ENCODE measurements at places on chromosomes 11 and 22.

DNA sequence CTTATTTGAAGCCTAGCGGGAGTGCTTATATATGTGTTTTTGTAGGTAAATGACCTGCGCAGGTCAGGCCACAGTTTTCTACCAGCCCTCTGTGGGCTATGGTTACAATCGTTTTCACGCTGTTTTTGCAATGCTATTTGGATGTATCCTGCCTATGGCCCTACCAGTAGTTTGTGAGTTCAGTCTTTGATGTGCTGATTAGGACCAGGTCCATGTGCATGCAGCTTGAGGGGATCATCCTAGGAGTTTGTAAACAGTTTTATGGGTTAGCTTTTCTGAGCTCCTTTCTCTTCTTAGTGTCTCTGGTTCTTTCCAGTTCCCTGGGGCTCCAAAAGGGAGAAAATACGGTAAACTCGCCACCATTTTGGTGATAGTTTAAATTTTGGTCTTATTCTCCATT is 142.5 kb downstream of the LDLRAD3 start:
- no peak for DNase-seq

GRCh38 chr11:33448461-33449130 is 191.4 kb downstream of the HIPK3 start:
- DNase-seq = no peak

DNA sequence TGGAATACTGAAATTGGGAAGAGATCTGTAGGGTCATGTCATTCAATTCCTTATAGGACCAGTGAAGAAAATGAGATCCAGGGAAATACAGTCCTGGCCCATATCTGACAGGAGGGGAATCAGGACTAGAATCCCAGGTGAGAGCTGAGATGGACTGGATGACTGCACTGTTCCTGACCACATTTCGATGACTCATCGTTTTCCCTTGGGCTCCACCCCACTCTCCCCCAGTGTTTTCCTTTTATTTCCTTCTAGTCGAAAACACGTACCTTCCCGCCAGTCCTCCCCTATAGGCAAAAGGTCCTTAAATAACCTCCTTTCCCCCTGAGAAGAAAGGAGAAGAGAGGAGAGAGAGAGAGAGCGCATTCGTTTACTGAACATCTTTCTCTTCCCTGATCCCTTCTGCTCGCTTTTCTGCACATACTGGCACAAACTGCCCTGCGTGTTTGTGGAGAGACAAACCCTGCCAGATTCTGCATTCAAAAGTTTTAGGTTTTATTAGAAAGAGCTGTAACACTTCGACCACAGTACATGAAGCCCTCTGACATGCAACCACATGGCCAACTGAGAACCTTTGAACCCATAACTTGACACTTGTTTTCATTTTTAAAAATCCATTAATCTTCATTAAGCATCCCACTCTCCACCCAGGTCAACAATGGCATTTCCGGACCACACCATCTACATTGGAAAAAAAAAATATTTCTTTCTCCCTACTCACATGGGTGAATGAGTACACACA is 565.7 kb downstream of the METTL15 start:
- DNase-seq = no peak

GRCh38 chr11:117197516-117198456 is 1.4 kb upstream of the TAGLN start:
- DNase-seq = no peak

- no peak for DNase-seq
Observed at GRCh38 chr11:114272311-114272710, 23.9 kb upstream of the NNMT start.

DNA sequence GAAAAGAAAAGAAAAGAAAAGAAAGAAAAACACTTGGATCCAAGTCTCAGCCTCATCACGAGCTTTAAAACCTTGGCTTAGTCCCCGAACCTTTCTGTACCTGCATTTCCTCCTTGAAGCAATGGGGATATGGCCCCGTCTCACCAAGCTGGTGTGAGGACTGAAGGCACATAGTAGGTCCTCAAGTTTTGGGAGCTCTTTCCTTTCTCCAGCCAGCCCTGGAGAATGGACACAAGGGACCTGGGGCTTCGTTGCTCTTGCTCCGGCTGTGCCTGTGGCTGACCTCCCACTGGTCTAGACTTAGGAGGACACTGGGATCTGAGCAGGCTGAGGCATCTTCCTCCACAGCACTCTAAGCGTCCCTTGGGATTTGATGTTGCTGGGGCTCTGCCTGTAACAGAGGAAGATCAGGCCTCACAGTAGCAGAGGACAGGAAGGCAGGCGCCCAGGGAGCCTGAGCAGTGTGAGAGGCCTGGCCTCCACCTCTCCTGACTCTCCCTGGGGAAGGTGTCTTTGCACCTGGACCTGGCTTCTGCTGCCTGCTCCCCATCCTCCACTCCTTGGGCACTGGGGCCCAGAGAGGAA is 32.8 kb downstream of the KCNC1 start:
- DNase-seq = no peak

DNA sequence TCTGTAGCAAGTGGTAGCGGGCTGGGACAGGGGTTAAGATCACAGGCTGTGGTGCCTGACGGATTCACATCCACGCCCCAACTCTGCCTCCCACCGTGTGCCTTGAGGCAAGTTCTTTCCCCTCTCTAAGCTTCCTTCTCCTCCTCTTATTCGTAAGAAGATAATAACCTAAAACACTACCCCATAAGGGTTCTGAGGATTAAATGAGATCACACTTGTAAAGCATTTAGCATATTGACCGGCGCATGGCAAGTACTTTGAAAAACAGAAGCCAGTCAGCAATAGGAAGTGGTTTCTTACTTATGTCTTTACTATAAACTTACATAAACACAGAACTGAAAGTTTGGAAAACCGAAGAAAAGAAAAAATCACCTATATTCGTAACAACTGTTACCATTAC is 15.5 kb upstream of the LMO2 start:
- no peak for DNase-seq

DNA sequence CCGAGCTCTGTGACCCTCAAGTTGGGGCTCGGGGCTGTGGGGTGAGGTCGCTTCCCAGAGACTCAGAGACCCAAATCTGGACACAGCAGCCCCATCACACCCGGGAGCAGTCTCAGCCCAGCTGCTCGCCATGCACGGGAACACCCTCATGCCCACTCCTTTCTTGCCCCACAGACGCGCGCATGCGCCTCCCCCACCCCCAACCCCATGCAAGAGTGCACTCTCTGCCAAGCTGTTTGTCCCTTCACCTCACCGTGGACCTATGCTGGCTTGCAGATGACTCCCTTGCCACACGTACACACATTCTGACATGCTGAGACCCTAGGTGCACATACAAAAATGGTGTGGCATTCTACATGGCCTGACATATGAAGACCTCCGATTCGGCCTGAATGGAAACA is 478 bp upstream of the CD248 start:
- no peak for DNase-seq

DNA sequence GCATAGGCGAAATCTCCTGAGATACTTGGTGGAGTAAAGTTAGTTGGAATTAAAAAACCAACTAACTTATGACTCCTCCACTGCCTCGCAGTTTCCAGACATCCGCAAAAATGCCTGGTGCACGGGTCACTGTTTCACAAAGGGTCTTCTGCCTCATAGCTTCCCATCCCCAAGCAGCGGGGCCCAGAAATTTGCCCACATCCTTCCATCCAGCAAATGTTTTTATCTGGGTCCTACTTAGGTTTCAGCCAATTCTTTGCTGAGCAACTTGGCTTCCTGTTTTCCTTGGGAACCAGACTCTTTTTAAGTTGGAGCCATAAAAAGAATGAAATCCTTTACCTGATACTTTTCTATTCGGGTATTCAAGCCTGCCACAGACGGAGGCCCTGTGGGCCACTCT is 36.2 kb downstream of the FZD4 start:
- DNase-seq = no peak

GRCh38 chr22:49213731-49214352 is 613.8 kb downstream of the BRD1 start:
- DNase-seq = no peak

GRCh38 chr11:8030526-8031247 is 43.5 kb downstream of the EIF3F start:
- no peak for DNase-seq

DNA sequence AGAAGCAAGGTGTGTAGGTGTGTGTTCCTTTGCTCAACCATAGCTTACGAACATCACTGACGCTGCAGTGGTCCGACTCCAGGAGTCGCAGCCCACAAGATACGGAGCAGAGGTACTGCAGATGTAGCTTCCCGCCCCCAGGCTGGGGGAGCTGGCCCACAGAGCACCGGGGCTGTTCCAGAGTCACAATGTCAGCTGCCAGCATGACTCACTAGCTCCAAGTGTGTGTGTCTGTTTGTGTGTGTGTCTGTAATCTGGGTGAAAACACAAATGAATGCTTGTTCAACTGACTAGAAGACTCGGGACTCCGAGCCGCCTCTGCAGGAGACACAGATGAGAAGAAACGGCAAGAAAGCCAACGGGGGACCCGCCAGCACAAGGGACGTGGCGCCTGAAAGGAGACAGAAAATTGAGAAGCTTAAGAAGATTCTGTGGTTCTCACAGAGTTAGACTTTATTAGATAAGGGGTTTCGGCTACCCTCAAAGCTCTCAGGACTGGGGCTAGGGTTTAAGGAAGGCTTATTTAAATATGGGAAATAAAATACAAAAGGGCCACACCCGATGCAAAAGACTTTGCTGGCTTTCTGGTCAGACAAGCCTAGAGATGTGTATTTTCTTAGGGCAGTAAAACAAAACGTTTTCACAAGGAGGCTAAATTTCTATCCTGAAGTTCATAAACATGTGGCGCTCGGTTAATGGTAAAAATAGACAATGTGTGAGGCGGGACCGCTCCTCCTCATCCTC is 10.7 kb downstream of the VSIG10L2 start:
- no peak for DNase-seq

GRCh38 chr11:97948793-97949192 is 1072.0 kb upstream of the CNTN5 start:
- DNase-seq = no peak

DNA sequence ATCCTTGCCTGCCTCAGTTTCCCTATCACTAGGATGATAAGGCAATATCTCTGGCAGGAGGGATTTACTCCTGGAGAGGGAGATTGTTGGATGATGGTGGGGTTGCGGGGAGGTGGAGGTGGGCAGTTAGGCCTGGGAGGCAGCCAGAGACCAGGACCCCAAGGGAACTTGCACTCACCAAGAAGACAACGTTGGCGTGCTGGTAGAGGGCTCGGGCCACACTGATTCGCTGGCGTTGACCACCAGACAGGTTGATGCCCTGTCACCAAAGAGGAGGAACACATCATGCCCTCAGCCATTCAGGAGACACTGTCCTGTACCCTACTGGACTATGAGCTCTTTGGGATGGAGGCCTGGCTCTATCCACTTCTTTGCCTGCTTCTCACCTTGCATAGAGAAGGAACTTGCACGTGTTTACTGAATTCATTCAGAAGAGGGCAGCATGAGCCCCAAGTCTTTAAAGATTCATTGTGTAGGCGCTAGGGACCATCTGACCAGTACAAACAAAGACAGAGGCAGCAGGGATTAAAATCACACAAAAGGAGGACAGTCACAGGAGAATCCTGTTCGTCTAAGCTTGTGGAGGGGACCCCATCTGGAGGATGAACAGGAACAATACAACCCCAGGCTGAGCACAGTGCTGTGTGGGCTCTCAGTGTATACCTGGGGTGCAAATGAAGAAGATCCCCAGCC is 24.2 kb upstream of the KCNJ11 start:
- DNase-seq = no peak

DNA sequence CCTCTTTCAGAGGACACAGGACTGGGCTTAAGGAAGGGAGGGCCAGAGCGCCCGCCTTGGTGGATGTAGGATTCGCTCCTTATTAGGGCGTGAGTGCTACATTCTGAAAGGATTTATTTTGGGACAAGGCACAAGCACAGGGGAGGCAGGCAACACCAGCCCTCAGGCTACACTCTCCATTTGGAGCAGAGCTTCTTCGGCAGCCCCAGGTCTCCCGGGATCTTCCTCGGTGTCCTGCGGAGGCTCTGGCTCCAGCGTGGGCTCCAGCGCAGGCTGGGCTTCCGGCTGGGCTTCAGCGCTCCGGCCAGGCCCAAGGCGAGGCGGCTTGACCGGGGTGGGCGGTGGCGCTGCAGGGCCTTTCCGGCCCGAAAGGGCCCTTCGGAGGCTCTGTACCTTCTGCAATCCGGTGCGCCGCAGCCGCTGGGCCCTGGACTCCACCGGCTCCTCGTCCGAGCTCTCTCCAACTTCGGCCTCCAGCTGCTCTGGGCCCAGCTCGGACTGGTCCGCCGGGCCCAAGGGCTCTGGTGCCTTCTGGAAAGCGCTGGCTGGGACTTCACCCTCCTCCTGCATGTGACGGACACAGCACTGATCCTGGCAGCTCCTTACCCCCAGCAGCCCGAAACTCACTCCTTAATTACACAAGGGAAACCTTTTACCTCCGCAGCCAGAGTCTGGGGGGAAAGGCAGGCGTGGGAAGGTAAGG is 1.1 kb downstream of the CAVIN3 start:
- no peak for DNase-seq

DNA sequence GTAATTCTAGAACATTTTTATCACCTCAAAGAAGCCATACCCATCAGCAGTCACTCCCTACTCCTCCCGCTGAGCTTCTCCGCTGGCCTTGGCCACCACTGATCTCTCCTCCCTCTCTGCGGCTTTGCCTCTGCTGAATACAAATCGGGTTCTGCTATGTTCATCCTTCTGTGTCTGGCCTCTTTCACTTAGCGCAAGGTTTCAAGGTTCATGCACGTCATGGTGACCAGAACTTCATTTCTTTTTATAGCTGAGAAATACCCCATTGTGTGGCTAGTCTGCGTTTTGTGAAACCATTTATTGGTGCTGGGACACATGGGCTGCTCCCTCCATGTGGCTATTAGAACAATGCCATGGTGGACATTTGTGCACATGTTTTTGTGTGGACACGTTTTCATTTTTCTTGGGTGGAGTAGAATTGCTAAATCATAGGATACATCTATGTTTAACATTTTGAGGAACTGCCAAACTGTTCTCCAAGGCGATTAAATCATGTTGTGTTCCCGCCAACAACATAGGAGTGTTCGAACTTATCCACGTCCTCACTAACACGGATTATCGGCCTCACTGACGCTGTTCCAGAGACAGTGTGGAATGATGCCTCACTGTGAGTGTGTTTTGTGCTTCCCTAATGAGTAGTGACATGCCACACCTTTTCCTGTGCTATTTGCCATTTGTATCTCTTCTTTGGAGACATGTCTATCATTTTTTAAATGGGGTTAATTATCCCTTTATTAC is 24.2 kb upstream of the KRTAP5-6 start:
- no peak for DNase-seq

DNA sequence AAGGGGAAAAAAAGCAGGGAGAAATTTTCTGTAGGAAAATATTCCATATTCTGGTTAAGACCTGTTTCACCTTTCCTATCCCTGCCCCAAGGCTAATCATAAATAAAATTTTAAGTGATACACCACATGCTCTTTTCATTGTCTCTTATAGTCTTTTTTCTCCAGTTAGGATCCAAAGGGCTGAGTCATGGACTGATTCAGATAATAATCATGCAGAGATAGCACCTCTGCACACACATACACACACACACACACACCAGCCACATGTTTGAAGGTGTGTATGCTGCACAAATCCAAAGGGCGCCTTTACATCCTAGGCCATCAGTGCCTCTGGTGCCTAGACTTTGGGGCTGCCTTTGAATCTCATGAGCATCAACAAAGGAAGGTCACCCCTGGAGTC is 35.5 kb upstream of the CWF19L2 start:
- no peak for DNase-seq

GRCh38 chr11:69219991-69220390 is 64.3 kb downstream of the SMIM38 start:
- DNase-seq = peak; percentile 24
